ENCODE measurements at places on chromosomes 13 and 19.

- DNase-seq = no peak
Measured at GRCh38 chr19:3712663-3713611, 4.8 kb downstream of the TJP3 start.

DNA sequence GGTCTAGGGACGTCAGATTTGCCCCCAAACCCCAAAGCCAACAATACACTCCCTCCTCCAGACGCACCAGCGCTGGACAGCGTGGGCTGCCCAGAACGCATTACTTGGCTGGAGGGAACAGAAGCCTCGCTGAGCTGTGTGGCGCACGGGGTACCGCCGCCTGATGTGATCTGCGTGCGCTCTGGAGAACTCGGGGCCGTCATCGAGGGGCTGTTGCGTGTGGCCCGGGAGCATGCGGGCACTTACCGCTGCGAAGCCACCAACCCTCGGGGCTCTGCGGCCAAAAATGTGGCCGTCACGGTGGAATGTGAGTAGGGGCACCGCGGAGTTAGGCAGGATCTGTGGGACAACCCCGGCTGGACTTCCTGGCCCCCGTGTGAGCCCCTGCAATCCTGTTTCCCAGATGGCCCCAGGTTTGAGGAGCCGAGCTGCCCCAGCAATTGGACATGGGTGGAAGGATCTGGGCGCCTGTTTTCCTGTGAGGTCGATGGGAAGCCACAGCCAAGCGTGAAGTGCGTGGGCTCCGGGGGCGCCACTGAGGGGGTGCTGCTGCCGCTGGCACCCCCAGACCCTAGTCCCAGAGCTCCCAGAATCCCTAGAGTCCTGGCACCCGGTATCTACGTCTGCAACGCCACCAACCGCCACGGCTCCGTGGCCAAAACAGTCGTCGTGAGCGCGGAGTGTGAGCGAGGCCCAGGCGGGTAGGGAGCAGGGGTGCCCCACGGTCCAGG lies 4.0 kb downstream of the ICAM5 start:
- DNase-seq = no peak

DNA sequence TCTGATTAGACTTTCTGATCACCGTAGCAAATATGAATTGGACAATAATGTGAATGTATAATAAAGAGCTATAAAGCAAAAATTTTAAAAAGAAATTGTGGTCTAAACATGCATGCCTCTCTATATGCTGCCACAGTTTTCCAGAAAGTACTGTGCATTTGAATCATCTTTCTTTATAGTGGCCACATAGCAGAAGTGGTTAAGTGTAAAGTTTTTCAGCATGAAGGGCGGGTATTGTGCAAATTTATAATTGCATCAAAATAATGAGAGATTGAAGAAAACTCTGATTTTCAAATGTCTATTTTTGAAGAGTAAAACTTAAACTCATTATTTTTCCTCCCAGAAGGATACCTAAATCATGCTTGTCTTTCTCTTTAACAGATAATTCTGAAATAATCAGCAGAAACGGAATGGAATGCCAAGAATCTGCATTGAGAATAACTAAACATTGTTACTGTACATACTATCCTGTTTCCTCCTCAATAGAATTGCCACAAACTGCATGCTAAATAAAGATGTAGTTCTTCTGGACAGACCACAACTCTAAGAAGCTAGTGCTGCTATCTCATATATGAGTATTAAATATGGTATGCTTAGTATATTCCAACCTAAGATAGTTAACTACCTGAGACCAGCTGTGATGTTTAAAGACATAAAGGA lies 42.9 kb upstream of the RAP2A start:
- DNase-seq = no peak

- DNase-seq = peak; percentile 5
Measured at GRCh38 chr13:110546926-110547325, 14.6 kb downstream of the RAB20 start.

GRCh38 chr13:73254827-73255226 lies 196.0 kb downstream of the KLF5 start:
- DNase-seq = no peak

DNA sequence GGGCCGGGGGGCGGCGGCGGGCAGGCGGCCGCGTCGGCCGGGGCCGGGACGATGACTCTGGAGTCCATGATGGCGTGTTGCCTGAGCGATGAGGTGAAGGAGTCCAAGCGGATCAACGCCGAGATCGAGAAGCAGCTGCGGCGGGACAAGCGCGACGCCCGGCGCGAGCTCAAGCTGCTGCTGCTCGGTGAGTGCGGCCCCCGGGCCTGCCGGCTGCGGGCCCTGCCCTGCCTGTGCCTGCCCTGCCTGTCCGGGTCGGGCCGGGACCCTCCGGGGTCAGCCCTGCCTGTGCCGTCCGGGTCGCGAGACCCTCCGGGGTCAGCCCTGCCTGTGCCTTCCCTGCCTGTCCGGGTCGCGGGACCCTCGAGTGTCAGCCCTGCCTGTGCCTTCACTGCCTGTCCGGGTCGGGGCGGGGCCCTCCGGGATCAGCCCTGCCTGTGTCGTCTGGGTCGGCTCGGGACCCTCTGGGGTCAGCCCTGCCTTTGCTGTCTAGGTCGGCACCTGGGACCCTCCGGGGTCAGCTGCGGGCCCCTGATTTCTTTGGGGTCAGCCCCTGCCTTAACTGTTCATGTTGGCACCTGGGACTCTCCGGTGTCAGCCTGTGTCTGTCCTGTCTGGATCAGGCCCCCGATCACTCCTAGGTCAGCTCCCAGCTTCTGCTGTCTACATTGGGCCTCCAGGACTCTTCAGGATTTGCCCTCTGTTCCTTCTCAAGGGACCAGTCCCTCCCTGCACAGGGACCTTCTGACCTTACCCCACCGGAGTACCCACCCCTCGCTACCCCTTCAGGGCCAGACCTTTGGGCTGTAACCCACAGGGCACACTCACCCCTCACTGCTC lies 659 bp downstream of the GNA11 start:
- DNase-seq = no peak

DNA sequence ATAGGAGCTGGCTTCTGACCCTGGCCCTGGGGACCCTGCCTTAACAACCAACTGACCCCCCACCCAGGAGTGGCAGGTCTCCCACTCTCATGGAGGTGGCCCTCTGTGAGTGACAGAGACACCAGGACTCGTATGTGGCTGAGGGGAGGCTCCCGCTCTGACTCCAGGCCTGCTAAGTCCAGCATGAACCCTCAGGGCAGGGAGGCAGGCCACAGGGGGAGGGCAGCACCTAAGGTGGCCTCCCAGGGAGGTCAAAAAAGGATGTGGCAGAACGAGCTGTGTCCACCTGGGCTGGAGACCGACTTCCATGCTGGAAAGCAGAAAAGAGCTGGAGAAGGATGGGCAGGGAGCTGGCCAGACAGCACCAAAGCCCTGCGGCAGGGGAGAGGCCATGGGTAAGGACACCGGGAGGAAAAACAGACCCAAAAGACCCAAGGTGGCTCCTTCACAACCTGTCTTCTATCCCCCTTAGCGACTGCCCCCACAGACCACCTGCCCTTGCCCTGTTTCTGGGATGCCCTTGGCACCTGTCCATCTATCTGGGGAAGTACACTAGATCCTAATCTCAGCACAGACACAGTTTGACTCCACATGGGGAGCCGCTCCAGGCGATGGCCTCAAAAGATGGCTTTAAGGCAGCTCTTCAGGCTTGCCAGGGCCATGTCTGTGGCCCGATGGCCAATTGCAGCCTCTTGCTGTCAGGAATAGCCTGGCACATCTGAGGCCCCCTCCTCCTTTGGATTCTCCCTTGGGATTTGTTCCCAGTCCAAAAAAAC lies 10.5 kb upstream of the SLC35E1 start:
- no peak for DNase-seq

DNA sequence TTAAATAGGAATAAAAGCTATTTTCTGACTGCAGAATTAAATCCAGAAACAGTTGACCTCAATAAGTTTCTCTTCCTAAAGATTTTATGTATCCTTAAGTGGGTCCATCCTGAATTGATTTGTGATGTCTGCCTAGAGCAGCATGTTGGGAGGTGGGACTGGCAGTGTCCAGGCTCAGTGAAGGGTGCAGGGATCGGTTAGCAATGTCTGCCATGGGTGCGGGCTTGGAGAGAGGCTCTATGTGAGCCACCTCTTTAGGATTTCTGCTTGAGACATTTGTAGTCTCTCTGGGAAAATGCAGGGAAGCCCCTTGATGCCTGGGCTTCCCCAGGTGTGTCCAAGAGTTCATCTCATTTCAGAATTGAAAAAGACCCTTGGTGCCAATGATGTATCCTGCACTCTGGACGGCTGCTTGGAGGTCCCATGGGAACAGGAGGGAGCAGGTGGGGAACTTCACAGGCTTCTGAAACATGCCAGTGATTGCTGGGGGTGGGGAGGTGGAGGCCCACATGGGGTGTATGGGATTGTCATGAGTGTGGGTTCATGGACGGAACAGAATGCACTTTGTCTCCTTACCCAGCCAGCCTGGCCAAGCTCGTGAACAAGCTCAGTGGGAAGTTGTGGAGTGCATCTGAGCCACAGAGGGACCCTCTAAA lies 6.2 kb upstream of the COLGALT1 start:
- DNase-seq = no peak

GRCh38 chr19:5877882-5878281 lies 7.5 kb upstream of the FUT5 start:
- DNase-seq = no peak

DNA sequence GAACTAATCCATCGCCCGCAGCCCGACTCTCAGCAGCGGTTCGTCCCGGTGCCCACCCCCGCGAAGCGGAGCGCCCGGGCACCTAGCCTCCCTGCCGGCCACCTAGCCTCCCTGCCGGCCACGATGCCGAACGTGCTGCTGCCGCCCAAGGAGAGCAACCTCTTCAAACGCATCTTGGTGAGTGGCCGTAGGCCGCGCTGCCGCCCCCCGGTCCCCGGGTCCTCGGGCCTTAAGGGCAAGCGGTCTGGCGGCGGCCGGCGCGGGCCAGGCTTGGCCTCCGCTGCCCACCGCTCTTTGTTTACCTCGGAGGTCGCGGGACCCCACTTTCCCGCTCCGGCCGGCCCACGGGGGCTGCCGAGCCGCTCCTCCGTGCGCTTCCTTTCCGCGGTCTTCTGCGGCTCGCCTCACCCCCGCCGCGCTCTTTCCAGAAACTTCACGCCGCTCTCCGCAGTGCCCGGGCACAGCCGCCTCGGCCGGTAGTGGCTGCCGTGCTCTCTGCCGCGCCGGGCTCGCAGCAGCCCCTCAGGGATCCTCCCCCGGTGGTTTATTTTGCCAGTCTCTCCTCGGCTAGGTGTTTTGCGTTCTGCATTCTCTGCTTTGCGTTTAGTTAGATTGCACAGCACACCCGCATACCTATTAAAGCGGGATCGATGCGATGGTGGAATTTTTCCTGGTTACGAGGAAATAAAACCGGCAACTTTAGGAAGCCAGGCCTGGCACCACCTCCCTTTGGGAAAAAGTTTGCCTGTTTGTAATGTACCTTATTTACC lies 524 bp downstream of the NAA16 start:
- peak; percentile 14 for DNase-seq

DNA sequence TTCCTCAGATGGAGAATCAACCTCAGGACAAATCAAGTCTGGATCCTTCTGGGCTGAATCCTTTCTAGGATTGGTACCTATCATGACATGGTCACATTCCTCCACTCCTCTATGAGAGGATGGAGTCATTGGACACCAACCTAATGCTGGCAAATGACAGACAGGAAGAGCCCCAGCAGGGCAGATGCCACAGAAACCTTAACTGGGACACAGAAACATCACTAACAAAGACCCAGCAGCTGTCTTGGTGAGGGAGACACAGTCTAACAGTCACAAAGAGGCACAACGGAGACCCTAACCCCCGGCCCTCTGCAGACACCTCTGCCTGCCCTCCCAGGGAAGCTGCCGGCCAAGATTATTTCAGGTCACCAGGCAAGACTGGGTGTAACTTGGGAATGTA lies 2.1 kb downstream of the ANKRD27 start:
- no peak for DNase-seq

GRCh38 chr19:38449518-38449917 lies 16.0 kb downstream of the RYR1 start:
- DNase-seq = no peak

- DNase-seq = no peak
Measured at GRCh38 chr19:41939861-41940730, 11.8 kb upstream of the ERFL start.

- DNase-seq = no peak
Measured at GRCh38 chr13:56720841-56721240, 419.9 kb upstream of the PRR20A start.

DNA sequence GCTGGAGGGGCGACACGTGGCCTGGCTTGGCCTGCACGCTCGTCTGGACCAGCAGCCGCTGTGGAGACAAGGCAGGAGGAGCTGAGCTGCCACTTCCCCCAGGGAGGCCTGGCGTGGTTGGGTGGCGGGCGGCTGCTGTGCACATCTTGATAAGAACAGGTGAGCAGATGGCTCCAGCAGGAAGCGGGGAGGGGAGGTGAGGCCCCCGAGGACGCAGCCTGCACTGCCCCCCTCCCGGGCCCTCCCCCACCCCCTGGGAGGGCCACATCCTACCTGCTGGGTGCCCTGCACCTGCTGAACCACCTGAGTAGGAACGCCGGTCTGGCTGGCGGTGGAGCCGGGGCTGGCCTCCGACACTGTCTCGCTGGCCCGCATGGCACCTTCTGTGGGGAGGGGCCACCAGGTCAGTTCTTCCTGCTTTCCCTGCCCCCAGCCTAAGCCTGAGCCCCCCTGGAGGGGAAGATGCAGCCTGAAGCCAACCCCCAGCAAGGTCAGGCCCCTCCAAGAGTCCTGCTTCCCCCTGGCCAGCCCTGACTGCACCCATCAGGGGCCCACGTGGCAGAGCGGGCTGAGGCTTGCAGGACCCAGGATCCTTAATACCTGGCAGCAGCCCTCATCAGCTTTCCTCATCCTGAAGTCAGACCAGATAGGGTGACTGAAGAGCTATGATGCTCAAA lies 22.8 kb downstream of the RFX1 start:
- no peak for DNase-seq

DNA sequence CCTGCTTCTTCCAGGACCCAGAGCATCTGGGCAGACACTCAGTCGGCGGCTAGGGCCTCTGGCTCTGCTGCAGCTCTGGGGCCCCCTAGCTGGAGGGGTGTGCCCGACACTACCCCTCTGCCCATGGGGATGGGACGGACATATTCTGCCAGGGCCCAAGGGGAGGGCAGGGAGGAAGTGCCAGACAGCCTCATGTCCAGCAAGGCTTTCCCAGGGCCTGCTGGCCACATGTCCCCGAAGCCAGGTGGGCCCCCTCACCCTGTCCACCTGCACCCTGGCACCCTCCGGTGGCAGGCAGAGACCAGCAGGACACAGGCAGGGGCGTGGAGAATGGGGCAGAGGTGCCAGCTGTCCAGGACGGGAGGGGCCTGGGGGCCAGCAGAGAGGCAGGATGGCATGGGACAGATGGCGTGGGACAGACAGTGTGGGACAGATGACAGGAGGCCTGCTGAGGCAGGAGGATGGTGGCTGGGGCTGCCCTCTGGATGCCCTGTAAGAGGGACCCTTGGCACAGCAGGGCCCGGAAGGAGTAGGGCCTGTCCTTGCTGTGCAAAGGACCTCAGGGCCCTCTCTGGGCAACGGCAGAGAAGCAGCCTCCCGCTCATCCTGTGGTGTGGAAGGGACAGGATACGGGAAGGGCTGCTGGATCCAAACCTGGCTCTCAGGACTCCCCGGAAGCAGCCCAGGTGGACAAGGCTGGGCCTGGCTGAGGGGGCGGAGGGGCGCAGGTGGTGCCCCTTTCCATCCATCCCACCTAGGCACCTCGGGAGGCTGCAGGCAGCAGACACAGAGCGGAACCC lies 29.1 kb downstream of the CEBPG start:
- no peak for DNase-seq

All from HS-27A (cell line).